Esophagus muscularis mucosa (tissue), 4 donors: ENCODE measurements at places on chromosomes 11 and 22.

DNA sequence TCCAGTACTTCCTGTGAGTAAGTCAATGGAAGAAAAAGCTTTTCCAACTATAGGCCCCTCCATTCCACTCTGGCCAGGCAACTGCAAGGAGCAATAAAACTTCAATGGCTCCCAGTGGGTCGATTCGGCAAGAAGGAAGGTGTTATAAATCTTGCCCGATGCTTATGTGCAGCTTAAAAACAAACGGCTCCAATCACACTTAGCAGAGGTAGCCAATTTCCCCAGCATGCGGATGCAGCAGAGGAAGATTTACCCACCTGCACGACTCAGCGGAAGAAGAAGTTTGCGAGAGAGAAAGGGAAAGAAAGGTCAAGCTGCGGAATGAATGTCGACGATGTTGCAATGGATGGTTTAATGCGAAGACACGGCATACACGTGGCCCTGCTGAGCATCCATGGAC, 141.5 kb downstream of the OPCML start:
- DNase-seq, result peak; percentile 89

GRCh38 chr11:12195768-12196167, 85.4 kb downstream of the MICAL2 start:
- no peak for DNase-seq

GRCh38 chr11:80432057-80432456, 991.2 kb upstream of the TENM4 start:
- no peak for DNase-seq

DNA sequence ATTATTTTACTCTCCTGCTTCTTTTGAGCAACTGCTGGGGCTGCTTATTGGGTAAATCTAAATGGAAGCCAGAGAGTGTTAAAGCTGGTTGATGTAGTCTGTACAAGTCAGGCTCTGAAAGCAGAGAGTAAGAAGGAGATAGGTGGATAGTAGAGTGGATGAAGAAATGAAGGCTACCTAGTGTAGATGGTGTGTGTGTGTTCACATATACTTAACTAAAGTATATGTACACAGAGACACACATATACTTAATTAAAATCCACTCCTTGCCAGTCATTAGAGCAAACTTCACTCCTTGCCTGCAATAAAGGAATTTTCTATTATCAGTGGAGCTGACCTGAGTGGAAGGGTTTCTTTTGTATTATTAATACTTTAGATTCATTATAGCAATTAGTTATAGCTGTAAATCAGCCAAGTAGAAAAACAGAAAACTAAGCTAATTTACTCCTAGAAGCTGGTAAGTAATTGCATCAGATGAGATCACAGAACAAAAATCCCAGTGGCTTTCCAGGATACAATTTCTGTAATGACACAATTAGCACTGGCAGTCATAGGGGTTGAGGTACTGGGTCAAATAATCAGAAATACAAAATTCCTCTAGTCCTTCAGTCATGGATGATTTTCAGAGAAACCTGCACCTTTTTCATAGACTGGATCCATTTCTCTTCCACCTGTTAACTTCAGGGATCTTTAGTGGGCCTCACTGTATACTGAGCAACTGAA, 40.7 kb upstream of the CCDC179 start:
- DNase-seq, result no peak

- DNase-seq, result no peak
These were observed 15.2 kb downstream of the PRR33 start for GRCh38 chr11:1876361-1877063.

DNA sequence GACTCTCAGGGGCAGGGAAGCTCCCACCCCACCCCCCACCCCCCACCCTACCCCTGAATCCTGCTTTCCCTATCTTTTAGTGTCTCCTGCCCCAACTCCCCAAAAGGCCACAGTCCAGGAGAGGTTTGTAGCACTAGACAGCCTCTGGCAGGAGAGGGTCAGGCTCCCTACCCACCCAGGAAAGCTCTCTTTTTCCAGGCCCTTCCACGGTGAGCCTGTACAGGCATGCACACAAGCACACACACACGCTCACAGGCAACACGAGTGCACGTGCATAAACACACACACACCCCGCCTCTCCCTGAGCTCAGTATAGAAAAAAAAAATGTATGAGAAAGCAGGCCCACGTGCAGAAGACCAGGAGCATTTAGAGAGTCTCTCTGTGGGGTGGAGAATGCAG, 414.0 kb downstream of the MN1 start:
- no peak for DNase-seq

DNA sequence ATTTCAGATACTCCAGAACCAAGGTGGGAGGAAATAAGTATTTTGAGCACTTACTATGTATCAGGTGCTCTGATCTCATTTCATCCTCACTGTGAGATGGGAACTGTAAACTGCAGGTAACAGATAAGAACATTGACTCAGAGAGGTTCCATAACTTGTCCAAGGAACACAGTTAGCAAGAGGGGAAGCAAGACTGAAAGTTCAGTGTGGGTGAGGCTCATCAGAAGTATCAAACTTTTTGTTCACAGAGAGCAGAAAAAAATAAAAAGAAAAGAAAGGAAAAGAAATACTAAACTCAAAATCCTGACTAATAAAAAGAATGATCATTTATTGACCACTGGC, 37.1 kb downstream of the RAB30 start:
- no peak for DNase-seq

GRCh38 chr11:110475671-110476070, 45.9 kb downstream of the FDX1 start:
- no peak for DNase-seq

DNA sequence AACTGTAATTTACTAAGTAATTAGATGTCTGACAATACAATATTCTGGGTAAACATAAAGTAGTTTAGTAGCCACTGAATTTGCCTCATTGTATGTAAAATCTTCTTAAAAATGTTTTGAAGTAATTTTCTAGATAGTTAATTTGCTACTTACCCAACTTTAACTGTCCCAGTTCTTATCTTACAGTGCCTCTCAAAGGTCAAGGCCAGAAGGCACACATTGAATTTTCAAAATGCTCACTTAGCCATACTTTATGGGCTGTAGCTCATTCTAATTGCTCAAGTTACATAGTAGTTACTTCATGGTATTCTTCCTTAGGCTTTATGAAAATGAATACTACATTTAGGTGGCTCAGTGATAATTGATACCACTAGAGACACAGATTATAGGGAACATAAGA, 666.6 kb downstream of the CNTN5 start:
- no peak for DNase-seq

GRCh38 chr22:30276039-30276438, 9.4 kb upstream of the OSM start:
- DNase-seq, result no peak

DNA sequence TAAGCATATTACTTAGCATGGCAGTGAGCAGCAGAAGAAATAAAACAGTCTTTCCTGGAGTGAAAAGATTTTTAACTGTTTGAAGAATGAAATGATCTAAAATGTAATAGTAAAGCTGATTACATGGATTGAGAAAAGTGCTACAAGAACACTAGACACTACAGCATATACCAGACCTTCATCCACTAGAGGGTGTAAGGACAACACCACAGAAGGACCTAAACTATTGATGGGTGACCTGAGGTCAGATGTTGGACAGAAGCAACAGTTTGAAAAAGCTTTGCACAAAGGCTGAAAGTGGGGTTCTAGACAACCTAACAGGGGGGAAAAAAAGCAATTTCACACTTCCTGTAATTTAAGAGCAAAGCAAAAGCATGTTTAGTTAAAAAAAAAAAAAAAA, 97.7 kb downstream of the RBFOX2 start:
- no peak for DNase-seq

DNA sequence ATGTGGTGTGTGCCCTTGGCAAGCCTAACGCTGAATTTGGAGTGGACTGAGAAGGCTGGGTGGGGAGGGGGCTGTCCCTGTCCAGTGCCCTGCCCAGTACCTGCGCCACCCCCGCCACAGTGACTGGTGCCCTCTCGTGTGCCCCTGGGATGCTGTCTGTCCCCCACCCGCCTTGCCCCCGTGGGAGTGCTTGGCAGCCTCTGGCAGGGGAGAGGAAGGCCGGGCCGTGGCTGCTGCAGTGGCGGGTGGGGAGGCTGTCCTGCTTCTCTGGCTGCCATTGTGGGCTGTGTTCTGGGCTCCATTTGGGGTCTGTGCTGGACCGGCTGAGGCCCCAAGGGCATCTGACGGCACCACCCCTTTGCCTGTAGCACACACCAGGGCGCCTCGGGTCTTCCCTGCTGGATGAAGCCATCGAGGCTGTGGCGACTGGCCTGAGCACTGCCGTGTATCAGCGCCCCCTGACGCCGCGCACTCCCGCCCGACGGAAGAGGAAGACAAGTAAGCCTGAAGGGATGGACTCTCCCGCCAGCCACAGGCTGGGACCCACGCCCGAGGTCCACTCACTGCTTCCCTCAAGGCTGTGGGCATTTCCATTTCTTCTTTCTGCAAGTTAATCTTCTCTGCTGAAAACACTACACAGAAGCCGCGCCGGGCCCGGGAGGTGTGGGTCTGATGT, 17.6 kb downstream of the IRF7 start:
- no peak for DNase-seq

DNA sequence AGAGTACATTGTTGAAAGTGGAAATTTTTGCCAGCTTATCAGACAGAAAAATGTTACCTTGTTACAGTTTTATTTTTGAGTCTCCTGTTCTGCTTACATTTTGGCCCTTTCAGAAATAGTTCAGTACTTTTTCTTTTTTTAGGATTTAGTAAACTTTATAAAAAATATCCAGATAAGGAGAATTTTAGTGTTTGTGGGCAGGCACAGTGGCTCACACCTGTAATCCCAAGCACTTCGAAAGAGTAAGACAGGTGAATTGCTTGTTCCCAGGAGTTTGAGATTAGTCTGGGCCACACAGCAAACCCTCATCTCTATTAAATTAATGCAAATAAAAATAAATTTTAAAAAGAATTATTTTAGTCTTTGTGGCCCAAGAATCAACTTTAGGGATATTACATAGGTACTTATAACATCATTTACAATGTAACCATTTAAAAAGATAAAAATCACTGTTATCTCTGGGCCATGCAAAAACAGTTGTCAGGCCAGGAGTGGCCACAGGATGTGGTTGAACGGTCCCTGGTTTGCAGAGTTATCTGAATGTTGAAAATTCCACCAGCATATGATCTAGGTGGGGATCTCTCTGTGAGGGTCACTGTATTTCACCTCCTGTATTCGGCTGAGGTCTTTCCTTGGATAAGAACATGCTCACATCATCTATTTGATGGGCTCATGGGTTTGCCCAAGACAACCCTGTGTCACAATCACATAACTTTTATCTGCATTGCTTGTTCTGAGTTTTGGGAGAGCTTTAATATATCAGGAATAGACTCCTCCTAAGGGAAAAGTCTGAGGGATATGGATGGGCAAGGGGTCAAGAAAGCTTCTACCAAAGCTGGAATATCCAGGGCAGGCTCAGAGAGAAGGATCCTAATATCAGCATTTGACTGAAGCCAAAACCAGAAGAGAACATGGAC, 91.5 kb downstream of the GGTLC2 start:
- peak; percentile 66 for DNase-seq

GRCh38 chr22:48959496-48959895, 868.2 kb downstream of the BRD1 start:
- peak; percentile 45 for DNase-seq

DNA sequence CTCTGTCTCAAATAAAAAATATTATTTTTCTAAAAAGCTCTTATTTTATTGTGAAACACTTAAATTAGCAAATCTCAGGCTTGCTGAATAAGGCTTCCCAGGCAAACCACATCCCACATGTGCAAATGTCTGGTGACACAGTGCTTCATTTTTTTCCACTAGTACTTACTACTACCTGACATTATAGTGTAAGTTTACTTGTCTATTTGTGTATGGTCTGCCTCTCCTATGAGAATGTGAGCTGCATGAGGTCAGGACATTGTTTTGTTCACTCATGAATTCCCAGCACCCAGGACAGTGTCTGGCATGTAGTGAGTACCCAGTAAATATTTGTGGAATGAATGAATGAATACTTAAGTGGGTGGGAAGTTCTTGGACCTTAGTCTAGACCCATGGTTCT, 103.1 kb downstream of the PTPRJ start:
- no peak for DNase-seq
